Stimulated activated CD4-positive, alpha-beta T cell treated with anti-CD3 and anti-CD28 coated beads, Interleukin-4, amount 100 ng/mL, for 1 hour (primary cell): ENCODE measurements at places on chromosomes 1 and 21.

- DNase-seq: no peak
Observed at GRCh38 chr1:212153635-212154034, 118.1 kb downstream of the DTL start.

DNA sequence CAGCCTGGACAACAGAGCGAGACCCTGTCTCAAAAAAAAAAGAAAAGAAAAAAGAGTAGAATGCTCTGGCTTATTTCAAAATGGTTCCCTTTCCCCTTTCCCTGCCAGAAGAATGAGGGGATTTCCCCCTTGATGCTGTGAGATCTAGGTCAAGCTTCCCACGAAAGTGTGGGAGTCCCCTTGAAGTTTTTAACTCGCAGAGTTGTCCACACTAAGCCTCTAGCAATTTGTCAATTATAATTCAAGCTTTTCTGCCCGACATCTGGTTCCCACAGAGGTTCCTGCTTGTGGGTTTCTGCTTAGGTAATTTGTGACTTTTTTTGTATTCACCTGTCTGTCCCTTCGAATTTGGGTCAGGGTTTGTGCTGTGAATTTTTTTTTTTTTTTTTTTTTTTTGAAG lies 62.8 kb downstream of the ZFYVE9 start:
- DNase-seq: no peak

DNA sequence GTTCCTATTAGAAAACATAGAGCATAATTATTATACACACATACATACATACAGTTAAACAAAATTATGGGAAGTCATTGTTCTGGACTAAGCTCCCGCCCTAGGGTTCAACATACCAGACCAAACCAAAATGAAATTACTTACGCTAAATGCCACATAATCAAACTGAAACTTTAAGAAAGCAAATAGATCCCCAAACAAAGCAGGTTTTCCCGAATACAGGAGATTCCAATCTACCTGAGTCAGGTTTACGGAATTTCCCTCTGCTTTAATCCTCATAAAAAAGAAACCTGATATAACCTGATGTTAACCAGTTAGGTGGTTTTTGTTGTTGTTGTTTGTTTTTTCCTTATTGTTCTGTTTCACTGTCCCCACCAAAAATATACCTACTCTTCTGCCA lies 1886.9 kb downstream of the NCAM2 start:
- no peak for DNase-seq

DNA sequence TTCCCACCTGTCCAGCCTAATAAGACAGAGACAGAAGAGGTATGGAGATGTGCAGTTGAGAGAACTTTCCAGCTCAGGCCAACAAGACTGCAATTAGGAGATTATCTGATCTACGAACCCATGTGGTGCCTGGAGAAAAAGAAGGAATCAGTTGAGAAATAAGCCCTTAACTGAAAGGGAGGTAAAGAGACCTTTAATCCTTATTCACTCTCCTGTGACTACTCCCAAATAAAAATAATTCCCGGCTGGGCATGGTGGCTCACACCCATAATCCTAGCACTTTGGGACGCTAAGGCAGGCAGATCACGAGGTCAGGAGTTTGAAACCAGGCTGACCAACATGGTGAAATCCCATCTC lies 31.9 kb upstream of the SARS1 start:
- DNase-seq: no peak

GRCh38 chr1:160935527-160936258 lies 18.9 kb downstream of the ITLN2 start:
- DNase-seq: no peak

GRCh38 chr1:173127369-173128307 lies 76.9 kb upstream of the TNFSF18 start:
- DNase-seq: no peak

GRCh38 chr1:35707601-35708440 lies 10.9 kb downstream of the C1orf216 start:
- peak; percentile 40 for DNase-seq

DNA sequence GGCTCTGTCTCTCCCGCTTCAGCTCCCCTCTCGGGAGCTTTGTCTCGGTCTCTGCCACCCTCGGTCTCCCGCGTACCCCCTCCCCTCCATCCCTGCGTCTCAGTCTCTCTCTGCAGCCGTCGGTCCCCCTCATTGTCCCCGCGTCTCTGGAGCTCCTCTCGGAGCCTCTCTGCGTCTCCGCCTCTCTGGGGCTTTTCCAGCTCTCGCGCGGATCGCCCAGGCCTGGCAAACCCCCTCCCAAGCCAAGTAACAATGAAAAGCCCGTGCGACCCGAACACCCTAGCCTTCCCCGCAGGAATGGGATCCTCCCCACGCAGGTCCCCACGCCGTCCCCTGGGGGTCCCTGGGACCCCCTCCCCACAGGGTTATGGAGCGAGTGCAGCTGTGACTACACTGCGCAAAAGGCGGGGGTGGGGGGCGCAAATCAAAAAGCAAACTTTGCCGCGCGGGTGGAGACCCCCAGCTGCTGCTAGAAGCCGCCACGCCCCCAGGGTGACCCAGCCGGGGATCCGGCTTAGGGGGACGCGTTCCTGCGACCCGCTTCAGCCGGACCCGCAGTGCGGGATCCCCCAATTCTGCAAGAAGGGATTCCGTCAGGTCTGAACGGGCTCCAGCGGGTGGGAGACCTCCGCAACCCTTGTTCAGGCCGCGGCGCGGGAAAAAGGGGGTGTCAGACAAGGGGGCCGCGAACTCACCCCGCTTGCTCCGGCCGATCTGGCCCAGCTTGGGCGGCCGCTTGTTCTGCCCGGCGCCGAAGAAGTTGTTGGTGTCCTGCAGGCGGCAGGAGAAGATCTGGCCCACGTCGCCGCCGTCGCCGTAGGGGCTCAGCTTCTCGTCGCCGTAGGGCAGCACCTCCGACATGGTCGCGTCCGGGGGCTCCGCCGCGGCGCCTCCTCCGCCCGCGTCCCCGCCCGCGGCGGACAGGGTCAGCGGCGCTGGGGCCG lies 1.2 kb downstream of the CAMK2N1 start:
- DNase-seq: no peak

GRCh38 chr1:244074559-244075171 lies 23.6 kb downstream of the ZBTB18 start:
- DNase-seq: peak; percentile 30

DNA sequence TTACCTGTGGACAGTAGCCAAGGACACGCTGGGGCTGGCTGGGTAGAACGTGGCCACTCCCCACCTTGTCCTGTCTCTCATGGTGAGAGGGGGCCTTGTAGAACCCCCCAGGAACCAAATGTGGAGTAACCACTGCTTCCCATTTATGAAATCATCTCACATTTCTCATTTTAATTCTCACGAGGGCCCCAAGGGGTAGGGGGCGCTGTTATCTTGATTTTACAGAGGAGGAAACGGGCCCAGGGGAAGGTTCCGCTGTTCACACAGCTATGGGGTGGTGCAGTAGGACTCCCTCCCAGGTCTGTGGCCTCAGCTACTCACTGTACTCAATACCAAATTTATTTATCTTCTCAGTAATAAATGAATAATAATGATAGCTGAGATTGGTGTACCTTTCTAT lies 5.5 kb downstream of the SMPDL3B start:
- DNase-seq: peak; percentile 73
